ENCODE measurements at places on chromosomes 12 and 14.
A peak's percentile ranks its signal among the peaks of the same experiment; 100 is the strongest.

DNA sequence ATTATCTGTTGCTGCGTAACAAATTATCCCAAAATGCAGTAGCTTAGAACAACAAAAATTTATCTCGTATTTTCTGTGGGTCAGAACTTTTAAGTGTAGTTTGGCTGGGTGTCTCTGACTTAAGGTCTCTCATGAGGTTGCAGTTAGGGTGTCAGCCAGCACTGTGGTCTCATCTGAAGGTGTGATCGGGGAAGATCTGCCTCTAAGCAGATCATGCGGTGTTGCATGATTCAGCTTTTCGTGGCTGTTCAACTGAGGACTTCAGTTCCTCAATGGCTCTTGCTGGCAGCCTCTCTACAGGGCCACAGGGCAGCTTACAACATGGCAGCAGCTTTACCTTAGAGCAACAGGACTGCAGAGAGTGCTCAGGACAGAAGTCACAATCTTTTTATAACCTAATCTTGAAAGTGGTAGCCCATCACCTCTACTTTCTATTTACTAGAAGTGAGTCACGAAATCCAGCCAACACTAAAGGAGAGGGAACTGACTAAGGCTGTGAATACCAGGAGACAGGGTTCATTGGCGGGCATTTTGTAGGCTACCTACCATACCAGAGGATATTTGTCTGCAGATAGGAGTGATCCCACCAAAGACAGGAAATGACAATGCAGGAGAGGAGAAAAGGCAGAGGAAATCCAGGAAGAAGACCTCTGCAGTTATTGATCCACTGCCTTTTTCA is 1.8 kb upstream of the TMPRSS12 start:
- no peaks in the 10 kb centered on the region for H3K27me3 ChIP-seq
- no peaks in the 10 kb centered on the region for H3K4me1 ChIP-seq
- DNase-seq = no peak
- H3K27ac ChIP-seq = no peak overlapping the region
- H3K4me3 ChIP-seq = no peak overlapping the region

DNA sequence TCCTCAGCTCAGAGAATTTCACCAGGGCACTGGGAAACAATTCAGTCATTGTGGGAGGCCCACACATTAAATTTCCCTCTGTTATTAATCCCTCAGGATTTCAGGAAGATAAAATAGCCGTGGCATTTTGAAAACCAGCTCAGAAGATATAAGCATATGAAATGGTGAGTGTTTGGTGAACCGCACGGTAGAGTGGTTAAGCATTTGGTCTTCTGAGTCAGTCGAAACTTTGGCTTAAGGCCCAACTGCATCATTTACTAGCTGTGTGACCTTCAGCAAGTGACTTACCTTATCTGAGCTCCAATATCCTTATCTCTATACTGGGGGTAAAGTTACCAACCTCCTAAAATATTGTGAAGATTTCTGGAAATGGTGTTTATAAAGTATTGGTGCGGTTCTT is 5.2 kb upstream of the VRK1 start:
- no peaks in the 10 kb centered on the region for H3K4me1 ChIP-seq
- peaks cover 7% of the 10 kb centered on the region for H3K27me3 ChIP-seq
- no peak for DNase-seq

DNA sequence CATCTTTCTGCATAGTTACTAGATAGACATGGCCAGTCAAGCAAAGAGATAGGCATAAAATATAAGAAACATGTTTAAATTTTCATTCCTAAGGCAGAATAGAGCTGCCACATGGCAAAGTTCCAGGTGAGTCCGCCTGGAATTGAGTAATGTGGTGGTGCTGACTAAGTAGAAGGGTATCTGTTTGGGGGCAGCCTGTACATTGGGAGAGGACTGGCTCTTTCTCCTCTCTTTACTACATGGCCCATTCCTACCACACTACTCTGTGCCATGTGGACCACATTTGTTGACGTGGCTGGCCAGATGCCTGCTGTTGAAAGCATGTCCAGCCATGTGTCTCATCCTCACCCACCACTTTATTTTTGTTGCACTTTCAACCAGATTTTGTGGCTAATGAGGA is 354.0 kb downstream of the ETNK1 start:
- peak; percentile 95 for DNase-seq
- no peaks in the 10 kb centered on the region for H3K36me3 ChIP-seq
- no peak overlapping the region for H3K27ac ChIP-seq
- peaks cover 2% of the 10 kb centered on the region for H3K4me1 ChIP-seq

GRCh38 chr12:122393817-122394216 is 28.7 kb downstream of the CLIP1 start:
- H3K27ac ChIP-seq = no peak overlapping the region
- H3K4me3 ChIP-seq = no peak overlapping the region
- DNase-seq = no peak
- H3K4me1 ChIP-seq = peaks cover 4% of the 10 kb centered on the region

GRCh38 chr14:37129047-37129446 is 43.4 kb downstream of the SLC25A21 start:
- no peaks in the 10 kb centered on the region for H3K4me1 ChIP-seq
- H3K36me3 ChIP-seq = no peaks in the 10 kb centered on the region
- no peak overlapping the region for H3K27ac ChIP-seq

DNA sequence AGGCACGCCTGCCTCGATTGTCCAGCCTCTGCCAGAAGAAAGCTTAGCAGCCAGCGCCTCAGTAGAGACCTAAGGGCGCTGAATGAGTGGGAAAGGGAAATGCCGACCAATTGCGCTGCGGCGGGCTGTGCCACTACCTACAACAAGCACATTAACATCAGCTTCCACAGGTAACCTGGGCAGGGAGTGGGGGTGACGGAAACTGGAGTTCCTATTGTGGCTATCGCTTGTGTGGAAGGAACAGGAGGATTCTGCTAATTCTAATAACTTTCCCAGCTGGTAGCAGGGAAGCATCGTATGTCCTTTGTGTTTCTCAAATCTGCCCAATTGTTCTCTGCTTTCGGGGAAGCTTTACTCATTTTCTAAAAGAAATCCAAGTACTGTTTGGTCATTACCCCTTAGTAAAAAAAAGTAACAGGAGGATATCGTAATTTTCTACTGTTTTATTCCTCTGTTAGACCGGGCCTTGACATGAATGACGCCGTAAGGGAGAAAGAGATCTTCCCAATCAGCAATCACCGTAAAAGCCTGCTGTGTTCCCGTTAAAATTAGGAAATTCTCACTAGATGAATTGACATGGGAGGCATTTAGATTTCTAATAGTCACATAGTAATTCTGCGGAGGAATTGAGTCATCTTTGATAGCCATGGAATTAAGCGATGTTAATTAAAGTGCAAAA is 449 bp downstream of the THAP2 start:
- no peaks in the 10 kb centered on the region for H3K27me3 ChIP-seq
- DNase-seq = peak; percentile 15
- no peaks in the 10 kb centered on the region for H3K4me1 ChIP-seq
- H3K27ac ChIP-seq = peak overlapping the region; percentile 75
- H3K36me3 ChIP-seq = peaks cover 6% of the 10 kb centered on the region
- H3K4me3 ChIP-seq = peak overlapping the region; percentile 68

- H3K4me1 ChIP-seq = peaks cover 2% of the 10 kb centered on the region
- H3K4me3 ChIP-seq = peak within 1 kb of the TSS; percentile 64
- no peaks in the 10 kb centered on the region for H3K36me3 ChIP-seq
- peak within 1 kb of the TSS; percentile 10 for H3K27ac ChIP-seq
- DNase-seq = peak; percentile 79
These were observed at the start of gene OAS3 for GRCh38 chr12:112937741-112938719. TSS of gene OAS3 (plus strand) at chr12:112938474. CDS start at chr12:112938531, 57 bp downstream.

DNA sequence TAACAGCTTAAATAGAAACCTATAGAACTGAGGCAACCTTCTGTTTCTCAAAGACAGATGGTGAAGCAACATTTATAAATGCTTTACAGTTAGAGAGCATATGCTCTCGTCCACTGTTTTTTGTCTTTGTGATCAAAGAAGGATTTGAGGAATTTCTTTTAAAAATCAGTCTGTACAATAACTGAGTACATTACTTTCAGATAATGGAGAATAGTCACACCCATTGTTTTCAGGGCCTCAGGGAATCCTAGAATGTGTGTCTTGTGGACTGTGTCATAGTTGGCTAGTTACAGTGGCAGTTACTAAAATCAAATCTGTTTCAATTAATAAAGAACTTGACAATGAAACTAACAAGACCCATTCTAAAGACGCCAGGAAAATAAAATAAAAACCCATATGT is 107.9 kb downstream of the PRKCH start:
- H3K36me3 ChIP-seq = no peaks in the 10 kb centered on the region
- H3K4me3 ChIP-seq = no peak overlapping the region
- DNase-seq = no peak

DNA sequence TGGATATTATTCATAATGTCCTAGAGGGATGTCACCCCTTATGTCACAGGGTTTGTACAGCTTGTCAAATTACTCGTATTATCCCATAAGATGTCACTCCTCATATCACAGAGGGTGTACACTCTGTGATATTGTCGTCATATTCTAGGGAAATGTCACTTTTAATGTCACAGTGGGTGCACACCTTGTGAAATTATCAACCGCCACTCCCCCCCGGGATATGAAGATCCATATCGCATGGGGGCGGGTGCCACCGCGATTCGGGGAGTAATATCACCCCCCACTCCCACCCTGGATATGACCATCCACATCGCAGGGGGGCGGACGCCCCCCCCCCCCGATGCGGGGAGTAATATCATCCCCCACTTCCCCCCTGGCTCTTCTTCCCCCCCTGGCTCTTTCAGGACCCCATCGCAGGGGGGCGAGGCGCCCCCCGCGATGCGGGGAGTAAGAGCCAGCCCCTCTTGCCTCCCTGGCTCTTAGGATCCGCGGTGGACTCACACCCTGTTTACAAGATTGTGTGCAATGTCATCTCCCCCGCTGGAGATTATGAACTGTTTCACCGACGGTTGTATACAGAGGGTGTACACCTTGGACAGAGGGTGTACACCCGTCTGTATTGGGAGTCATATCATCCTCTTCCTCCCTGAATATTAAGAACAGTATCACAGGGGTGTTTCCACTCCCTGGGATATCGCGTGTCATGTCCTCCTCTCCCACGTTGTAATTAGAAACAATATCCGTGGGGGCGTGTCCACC is 92.8 kb downstream of the FRMD6 start:
- H3K4me1 ChIP-seq = no peaks in the 10 kb centered on the region
- H3K27me3 ChIP-seq = no peaks in the 10 kb centered on the region
- no peak overlapping the region for H3K4me3 ChIP-seq
- DNase-seq = no peak
- H3K27ac ChIP-seq = no peak overlapping the region

DNA sequence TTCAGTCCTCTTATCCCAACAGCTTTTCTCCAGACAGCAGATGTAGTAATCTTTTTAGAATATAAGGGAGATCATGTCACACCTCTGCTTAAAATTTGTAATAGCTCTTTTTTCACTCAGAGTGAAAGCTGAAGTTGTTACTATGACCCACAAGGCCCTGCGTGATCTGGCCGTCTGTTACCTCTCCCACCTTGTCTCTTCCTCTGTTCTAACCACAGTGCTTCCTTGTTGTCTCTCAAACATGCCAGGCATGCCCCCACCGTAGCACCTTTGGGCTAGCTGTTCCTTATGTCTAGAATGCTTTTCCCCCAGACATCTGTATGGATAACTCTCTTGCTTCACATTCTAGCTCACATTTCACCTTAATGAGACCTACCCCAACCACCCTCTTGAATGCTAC is 6.5 kb downstream of the NECAP1 start:
- peaks cover 27% of the 10 kb centered on the region for H3K36me3 ChIP-seq
- DNase-seq = no peak
- no peak overlapping the region for H3K4me3 ChIP-seq
- H3K27me3 ChIP-seq = no peaks in the 10 kb centered on the region
- no peaks in the 10 kb centered on the region for H3K4me1 ChIP-seq

- H3K4me3 ChIP-seq = no peak overlapping the region
- peaks cover 20% of the 10 kb centered on the region for H3K4me1 ChIP-seq
- no peak overlapping the region for H3K27ac ChIP-seq
- no peak for DNase-seq
- H3K36me3 ChIP-seq = no peaks in the 10 kb centered on the region
These were observed 49.8 kb downstream of the NUAK1 start for GRCh38 chr12:106088811-106089485.

DNA sequence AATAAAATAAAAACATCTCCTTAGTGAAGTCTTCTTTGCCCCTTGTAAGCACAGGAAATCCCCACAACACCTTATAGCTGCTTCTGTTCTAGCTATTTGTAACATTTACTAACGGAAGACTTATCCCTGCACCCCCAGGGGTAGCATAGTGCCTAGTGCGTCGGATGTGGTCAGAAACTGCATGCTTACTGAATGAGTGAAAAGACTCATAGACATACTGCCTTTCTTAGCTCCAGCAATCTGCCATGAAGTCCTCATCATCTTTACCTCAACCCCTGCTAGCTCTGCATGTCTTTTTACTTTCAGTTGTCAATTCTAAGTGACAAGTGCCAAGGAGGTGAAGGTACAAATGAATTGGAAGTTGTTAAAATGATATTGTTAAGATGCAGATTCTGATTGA is 12.9 kb downstream of the RIOX1 start:
- no peaks in the 10 kb centered on the region for H3K4me1 ChIP-seq
- no peaks in the 10 kb centered on the region for H3K36me3 ChIP-seq
- DNase-seq = peak; percentile 76
- no peak overlapping the region for H3K4me3 ChIP-seq
- no peaks in the 10 kb centered on the region for H3K27me3 ChIP-seq

DNA sequence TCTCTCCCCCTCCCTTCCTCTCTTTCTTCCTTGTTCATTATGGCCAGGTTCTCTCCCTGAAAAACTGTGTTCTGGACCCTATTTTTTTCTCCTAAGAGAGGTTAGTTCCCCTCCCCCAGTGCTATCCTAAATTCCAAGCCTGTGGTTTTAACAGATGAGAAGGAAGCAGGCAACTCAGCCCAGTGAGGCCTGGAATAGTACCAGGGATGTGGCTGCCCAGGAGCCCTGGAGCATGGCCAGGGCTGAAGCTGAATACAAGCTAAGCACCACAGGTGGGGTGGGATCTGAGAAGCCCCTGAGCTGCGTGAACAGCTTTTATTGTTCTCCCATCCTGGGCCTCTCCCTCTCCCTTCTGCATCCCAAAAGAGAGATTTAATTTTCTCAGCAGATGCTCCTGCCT is 1581.3 kb upstream of the TMEM132C start:
- no peaks in the 10 kb centered on the region for H3K36me3 ChIP-seq
- H3K27ac ChIP-seq = no peak overlapping the region
- no peak for DNase-seq
- H3K4me1 ChIP-seq = no peaks in the 10 kb centered on the region
- no peak overlapping the region for H3K4me3 ChIP-seq

- H3K27me3 ChIP-seq = peaks cover 30% of the 10 kb centered on the region
- H3K27ac ChIP-seq = no peak overlapping the region
These were observed 1.5 kb upstream of the HCAR1 start for GRCh38 chr12:122732170-122732569.
